ENCODE measurements at places on chromosomes 6 and 20.

GRCh38 chr6:37741757-37742400, 44.2 kb upstream of the MDGA1 start:
- H3K4me1 ChIP-seq, result no peaks in the 10 kb centered on the region
- H3K27ac ChIP-seq, result no peak overlapping the region
- no peak overlapping the region for H3K4me3 ChIP-seq
- peaks cover 42% of the 10 kb centered on the region for H3K27me3 ChIP-seq
- no peak for ATAC-seq

DNA sequence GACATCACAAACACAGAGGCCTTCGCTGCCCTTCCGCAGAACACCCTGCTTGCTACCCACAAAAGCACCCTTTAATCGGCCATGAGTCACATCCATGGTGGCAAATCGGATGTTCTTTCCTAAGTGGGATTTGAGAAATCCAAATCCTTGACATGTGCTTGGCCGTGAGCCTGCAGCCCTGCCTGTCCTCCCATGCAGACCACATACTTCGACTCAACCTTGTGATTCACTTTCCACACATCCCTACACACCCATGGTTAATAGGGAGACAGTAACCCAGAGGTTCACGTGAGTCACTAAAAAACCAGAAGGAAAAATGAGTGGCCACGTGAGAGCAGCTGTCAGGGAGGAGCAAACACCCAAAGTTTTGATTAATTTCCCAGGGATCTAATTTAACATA, 19.4 kb downstream of the RAMACL start:
- no peak overlapping the region for H3K4me3 ChIP-seq
- no peaks in the 10 kb centered on the region for H3K36me3 ChIP-seq
- no peaks in the 10 kb centered on the region for H3K4me1 ChIP-seq
- no peak overlapping the region for H3K27ac ChIP-seq
- peak; percentile 44 for ATAC-seq

DNA sequence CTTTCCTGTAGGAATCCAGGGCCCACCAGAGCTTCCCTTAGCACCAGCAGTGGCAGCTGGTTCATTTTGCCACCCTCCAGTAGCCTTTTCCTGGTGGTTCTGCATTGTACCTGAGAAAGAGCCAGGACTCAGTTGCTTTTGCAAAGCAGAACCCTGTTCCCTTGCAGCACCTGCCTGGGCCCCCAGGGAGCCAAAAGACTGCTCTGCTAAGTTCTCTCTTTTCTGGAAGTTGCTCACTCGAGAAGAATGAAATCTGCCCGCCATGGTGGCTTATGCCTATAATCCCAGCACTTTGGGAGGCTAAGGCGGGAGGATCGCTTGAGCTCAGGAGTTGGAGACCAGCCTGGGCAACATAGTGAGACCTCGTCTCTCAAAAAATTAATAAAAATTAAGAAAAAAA, 24.0 kb downstream of the GHRH start:
- H3K4me3 ChIP-seq, result no peak overlapping the region
- no peaks in the 10 kb centered on the region for H3K27me3 ChIP-seq
- ATAC-seq, result no peak
- no peak overlapping the region for H3K27ac ChIP-seq
- H3K36me3 ChIP-seq, result no peaks in the 10 kb centered on the region
- peaks cover 7% of the 10 kb centered on the region for H3K4me1 ChIP-seq

GRCh38 chr20:62055106-62055861, 10.4 kb downstream of the TAF4 start:
- H3K27me3 ChIP-seq, result no peaks in the 10 kb centered on the region
- no peak overlapping the region for H3K4me3 ChIP-seq
- H3K27ac ChIP-seq, result no peak overlapping the region
- H3K4me1 ChIP-seq, result peaks cover 33% of the 10 kb centered on the region
- H3K36me3 ChIP-seq, result peaks cover 29% of the 10 kb centered on the region
